Large intestine (tissue), 12 donors: ENCODE measurements at places on chromosomes 3 and 15. TPM values are rescaled to one million over a fixed set of nuclear protein-coding genes. Genes with fewer than 3 reads are reported as not detected.

- H3K36me3 ChIP-seq: no peaks in the 10 kb centered on the region
- H3K27me3 ChIP-seq: no peaks in the 10 kb centered on the region
- H3K4me3 ChIP-seq: no peak overlapping the region
Observed at GRCh38 chr3:125220727-125221429, 8.3 kb upstream of the SLC12A8 start.

Gene MTHFS
- polyA plus RNA-seq: 98.4 TPM

DNA sequence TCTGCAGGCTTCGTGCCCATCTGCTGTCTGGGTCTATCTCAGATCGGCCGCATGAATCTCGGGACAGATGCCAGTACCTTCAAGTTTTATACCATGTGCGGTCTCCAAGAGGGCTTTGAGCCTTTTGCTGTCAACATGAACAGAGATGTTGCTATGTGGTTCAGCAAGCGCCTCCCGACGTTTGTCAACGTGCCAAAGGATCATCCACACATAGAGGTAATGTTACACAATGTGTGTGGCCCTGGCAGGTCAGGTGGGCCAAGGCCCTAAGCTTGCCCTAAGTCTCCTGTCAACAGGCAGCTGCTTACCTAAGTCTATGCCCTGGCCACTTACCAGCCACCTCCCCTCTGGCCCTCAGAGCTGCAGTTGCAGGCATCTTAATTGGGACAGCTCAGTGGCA, 324.0 kb upstream of the CHRM5 start:
- H3K27ac ChIP-seq: no peak overlapping the region
- H3K36me3 ChIP-seq: no peaks in the 10 kb centered on the region
- H3K27me3 ChIP-seq: no peaks in the 10 kb centered on the region
- H3K4me1 ChIP-seq: no peaks in the 10 kb centered on the region
- H3K4me3 ChIP-seq: no peak overlapping the region
- DNase-seq: no peak

- H3K27ac ChIP-seq: no peak overlapping the region
- H3K27me3 ChIP-seq: peaks cover 3% of the 10 kb centered on the region
- no peak for DNase-seq
- no peak overlapping the region for H3K4me3 ChIP-seq
- H3K4me1 ChIP-seq: no peaks in the 10 kb centered on the region
- no peaks in the 10 kb centered on the region for H3K36me3 ChIP-seq
Observed at GRCh38 chr3:105347625-105348302, 18.9 kb upstream of the ALCAM start.

DNA sequence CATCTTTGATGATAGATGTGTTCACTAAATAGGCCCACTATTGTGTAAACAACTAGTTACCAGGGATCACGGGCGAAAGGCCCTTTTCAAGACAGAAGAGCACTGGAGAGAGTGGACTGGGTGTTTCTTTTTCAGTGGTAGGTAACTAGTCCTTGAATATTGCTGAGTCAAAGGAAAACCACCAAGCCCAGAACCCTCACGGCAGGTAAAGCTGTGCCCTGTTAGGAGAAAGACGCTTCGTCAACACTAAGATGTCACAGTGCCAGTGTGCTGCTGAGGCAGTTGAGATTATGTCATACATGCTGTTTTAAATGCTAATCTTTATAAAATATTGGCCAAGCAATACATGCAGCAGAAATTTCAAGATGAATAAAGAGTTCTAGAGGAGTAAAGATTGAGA, 578.6 kb downstream of the PYDC2 start:
- H3K27me3 ChIP-seq: no peaks in the 10 kb centered on the region
- no peaks in the 10 kb centered on the region for H3K4me1 ChIP-seq
- no peak overlapping the region for H3K4me3 ChIP-seq

Gene SATB1
- polyA plus RNA-seq: 27.2 TPM

Gene CFAP44
- 11.9 TPM for polyA plus RNA-seq

DNA sequence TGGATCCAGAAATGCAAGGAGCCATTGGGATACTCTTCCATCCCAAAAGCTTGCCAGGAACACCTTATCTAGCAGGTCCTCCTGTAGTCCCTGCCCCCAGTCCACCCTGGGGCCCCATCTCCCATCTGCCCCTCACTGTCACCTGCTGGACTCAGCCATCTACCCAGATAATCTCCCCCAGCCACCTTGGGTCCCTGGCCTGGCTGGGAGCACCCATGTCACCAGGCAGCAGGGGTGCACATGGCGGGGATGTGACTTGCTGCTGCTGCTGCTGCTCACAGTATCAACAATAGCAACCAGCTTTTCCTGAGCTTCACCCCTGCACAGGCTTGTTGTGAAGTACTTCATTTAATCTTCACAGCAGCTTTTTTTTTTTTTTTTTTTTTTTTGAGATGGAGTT, 12.6 kb downstream of the PTH1R start:
- no peak overlapping the region for H3K4me3 ChIP-seq
- H3K36me3 ChIP-seq: peaks cover 2% of the 10 kb centered on the region
- no peak for DNase-seq
- H3K27ac ChIP-seq: no peak overlapping the region
